Fibroblast of skin of scalp (primary cell): ENCODE measurements at places on chromosomes 12 and 14.

GRCh38 chr14:51581017-51581881 lies 70.5 kb upstream of the FRMD6 start:
- peak; percentile 83 for DNase-seq

DNA sequence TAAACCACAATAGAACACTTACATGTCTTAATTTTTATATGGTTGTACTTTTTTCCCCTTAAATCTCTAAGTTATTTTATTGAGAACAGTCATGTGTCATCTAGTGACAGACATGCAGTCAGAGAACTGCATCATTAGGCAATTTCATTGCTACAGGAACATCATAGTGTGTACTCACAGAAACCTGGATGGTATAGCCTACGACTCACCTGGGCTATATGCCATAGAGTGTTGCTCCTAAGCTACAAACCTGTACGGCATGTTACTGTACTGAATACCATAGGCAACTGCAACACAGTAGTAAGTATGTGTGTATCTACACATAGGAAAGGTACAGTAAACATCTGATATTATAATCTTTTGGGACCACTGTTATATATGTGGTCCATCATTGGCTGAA lies 557.6 kb downstream of the PRKD1 start:
- DNase-seq: no peak

- DNase-seq: peak; percentile 57
Measured at GRCh38 chr14:33475623-33476022, 475.3 kb downstream of the EGLN3 start.

- DNase-seq: peak; percentile 68
Measured at GRCh38 chr12:5480218-5480937, 48.5 kb downstream of the NTF3 start.

DNA sequence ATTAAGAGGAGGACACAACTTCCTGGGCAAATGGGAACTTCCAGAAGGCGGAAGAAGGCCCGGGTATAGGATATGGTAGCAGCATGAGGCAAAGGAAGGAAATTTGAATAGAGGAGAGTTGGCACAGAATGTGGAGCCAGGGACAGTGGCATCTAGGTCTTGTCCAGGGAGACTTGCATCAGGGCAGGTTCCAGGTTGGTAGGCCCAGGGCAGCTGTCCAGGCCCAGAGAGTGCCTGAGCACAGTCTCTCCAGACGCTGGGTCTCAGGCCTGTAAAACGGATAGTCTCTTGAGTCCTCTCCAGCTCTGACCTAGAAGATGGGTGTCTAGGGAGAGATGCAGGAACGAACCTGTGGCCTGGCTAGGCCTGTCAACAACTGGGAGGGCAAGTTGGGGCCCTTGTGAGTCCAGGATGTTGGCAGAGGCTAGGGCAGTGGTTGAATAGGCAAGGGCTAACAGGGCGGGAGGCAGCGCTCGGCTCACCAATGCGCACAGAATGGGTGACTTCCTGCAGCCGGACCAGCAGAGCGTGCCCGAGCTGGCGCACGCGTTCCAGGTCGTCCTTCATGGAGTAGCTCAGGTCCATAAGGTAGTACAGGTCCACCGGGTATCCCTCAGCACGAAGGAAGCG lies 9.9 kb downstream of the ITGB7 start:
- no peak for DNase-seq

DNA sequence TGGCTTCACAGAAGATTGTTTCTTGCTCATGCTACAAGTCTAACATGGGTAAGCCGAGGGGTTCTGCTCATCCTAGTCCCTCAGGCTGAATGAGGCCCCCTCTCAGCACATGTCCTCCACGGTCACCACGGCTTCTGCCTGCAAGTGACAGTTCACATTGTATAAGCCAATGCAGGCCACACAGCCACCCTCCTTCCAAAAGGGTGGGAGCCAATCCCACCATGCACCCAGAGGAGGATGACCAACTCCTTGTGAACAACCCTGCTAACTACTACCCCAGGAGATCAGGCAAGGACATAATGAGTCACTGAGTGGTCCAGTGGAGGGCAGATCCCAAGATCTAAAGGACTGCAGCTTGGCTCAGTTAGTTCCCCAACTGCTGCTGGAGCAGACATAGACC lies 6.1 kb downstream of the SPRING1 start:
- DNase-seq: no peak

DNA sequence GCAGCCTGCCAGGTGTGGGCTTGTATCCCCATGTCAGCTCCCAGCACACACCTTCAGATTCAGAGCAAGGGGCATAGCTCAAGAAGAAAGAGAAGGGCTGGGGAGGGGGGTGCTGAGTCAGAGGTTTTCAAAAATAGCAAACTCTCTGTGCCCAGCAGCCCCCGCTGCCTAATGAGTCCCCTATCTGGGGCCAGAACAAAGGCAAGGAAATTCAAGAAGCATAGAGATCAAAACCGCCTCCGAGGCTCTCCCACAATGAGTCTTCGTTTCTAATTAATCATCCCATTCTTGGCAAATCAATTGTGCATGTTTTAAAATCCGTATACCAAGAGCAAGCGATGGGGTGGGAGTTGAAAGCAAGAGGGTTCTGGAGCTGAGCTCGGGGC lies 19.5 kb upstream of the CMKLR1 start:
- DNase-seq: no peak

GRCh38 chr14:76909266-76909665 lies 83.1 kb downstream of the LRRC74A start:
- no peak for DNase-seq

- no peak for DNase-seq
Measured at GRCh38 chr14:30069536-30069935, 141.9 kb upstream of the PRKD1 start.

- DNase-seq: peak; percentile 26
Measured at GRCh38 chr12:110937104-110937641, 16.8 kb upstream of the MYL2 start.

DNA sequence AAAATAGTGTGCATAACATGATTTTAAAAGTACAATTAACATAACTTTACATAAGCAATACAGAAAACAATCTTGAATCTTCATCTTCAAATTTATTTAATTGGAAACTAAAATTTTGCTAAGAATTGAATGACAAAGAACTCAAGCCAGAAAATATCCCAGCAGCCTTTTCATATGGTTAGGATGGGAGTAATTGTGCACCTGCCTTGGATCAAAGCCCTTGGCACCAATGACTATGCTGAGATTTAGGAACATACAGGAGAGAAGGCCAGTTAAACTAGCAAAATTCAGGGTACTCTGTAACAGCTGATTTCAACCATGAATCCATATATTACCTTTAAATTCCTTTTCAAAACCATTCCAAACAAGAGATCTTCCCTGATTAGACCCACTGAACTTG lies 5.8 kb downstream of the KERA start:
- no peak for DNase-seq

- no peak for DNase-seq
Measured at GRCh38 chr12:132572801-132573760, 37.3 kb downstream of the LRCOL1 start.

GRCh38 chr14:48747561-48748089 lies 838.6 kb downstream of the RPS29 start:
- no peak for DNase-seq

GRCh38 chr14:32565256-32565655 lies 236.2 kb downstream of the AKAP6 start:
- peak; percentile 27 for DNase-seq

- no peak for DNase-seq
Measured at GRCh38 chr12:75856235-75856634, 175.3 kb downstream of the PHLDA1 start.

GRCh38 chr12:2348482-2348852 lies 295.7 kb downstream of the CACNA1C start:
- DNase-seq: no peak

- DNase-seq: no peak
Measured at GRCh38 chr12:20089077-20089476, 279.3 kb upstream of the PDE3A start.

DNA sequence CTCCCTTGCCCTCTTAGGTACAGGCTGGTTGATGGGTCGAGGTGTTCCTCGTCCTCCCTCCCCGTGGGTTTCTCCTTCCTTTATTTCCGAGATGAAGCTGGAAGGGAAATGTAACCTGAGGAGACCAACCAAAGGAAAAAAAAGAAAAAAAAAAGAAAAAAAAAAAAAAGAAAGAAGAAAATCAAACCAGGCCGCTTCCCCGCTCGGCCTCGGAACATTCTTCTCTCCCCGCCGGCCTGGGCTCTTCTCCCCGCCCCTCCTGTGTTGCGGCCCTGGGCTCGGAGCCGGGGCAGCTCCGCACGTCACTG lies 1.6 kb upstream of the NFATC4 start:
- no peak for DNase-seq

GRCh38 chr14:88516861-88517357 lies 37.9 kb downstream of the PTPN21 start:
- DNase-seq: no peak

GRCh38 chr12:106288494-106289195 lies 13.9 kb upstream of the TCP11L2 start:
- peak; percentile 96 for DNase-seq

DNA sequence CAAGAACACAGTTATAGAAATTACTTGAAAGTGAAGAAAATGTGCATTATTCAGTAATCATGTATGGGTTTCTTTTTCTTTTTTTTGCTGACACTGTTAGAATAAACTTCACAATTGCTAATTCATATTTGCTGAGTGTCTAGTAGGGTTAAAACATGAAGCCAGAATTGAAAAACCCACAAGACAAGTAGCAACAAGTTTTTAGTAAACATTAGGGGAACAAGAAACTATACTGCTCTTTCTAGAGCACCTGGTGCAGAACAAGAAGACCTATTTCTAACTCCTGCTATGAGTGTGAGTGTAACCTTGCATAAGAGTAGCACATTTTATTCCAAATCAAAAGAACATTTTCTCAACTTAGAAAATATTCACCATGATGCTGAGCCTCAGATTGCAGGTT lies 83.2 kb downstream of the ITPR2 start:
- no peak for DNase-seq

DNA sequence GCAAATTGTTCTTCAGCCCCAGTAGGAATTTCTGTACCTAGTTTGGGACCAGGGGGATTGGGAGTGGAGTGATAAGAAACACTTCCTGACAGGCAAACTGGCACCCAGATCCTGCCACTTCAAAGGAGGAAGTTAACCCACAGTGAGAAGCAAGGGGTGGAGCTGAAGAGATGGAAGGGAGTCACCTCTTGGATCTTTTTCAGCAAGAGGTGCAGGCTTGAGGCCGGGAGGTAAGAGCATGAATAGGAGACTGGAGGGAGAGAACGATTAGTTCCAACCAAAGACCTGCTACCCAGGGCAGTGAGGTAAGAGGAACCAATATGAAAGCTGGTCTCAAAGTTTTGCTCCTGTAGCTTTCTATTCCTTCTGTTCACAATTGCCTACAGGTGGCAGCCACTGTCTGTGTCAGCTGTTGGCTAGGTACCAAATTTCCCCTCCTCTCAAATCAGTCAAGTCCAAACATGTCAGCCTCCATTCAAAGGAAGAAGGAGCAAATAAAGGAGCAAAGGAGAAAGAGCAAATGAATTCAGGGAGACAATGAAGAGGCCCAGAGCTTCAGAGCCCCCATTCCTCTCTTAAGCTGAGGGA lies 14.9 kb upstream of the TAC3 start:
- DNase-seq: no peak

- no peak for DNase-seq
Measured at GRCh38 chr14:28762303-28762954, 4.2 kb upstream of the FOXG1 start.

GRCh38 chr14:34643361-34643760 lies 13.4 kb upstream of the SNX6 start:
- no peak for DNase-seq

DNA sequence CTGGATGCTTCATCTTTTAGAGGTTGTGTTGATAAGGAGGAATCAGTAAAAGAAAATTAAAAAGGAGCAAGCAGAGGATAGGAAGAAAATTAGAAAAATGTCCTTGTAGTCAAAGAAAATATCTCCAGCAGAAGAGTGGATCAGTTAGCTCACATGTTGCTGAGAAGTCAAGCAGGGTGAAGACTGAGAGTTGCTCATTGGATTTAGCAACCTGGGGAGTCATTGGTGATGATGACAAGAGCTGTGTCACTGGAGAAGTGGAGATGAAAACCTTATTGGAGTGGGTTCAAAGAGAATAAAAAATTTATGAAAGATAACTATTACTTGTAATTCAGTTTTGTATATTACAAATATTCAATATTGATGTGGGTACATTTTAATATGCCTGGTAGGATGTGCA lies 9.8 kb downstream of the FRMD6 start:
- no peak for DNase-seq

DNA sequence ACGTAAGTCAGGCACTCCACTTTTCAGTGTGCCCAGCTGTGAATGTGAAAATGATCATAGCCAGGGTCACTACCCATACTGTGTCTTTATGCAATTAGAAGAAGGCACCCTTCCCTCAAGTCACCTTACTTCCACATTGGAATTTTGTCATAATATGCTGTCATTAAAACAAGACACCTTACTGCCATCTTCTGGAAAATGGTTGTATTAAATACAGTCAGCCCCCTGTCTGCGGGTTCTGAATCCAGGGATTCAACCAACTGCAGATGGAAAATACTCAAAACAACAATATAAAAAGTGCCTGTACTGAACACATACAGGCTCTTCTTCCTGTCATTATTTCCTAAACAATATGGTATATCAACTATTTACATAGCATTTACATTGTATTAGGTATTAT lies 70.2 kb upstream of the TBX5 start:
- DNase-seq: peak; percentile 4

GRCh38 chr12:111759991-111760390 lies 6.7 kb upstream of the ALDH2 start:
- no peak for DNase-seq

DNA sequence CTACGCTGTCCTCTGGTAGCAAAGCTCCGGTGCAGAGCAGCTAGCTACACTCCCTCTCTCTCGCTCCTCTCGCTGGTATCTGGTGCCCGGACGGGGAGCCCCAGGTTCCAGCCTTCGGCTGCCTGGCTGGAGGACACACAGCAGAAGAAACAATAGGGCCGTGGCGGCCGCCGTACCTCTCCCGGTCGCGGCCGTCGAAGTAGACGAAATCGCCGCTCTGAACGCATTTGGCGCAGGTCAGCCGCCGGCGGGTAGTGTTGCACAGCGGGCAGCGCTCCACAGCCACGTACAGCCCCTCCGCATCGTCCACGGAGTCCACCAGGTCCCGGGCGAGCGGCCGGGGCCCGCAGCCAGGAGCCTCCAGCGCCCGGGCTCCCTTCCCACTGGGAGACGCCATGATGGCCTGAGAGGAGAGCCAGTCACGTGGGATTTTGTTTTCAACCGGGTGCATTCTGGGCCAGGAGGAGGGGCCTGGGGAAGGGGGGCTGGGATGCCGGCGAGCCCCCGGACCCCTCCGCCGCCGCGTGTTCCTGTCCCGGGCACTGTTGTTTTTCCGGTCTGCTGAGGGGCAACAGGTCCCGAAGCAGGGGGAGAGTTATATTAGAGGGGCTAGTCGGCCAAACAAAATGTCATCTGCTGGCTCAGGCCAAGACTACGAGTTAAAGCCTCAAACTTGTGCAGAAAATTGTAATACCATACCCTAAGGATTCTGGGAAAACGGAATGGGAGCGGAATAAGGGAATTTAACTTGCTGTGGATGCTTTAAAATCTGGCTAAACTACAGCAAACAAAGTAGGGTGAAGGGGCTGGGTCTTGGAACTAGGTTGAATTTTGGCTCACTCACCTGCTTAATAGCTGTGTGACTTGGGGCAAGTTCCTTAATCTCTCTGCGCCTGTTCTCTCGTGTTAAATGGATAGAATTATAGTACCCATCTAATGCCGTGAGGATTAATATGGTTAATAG lies at the start of gene ATG14:
TSS of gene ATG14 (minus strand) at position 405 of the 964 bp plus-strand sequence. CDS start at position 397, 8 bp downstream.
- DNase-seq: peak; percentile 87

- no peak for DNase-seq
Measured at GRCh38 chr12:40055228-40055579, 50.7 kb downstream of the SLC2A13 start.
